ENCODE measurements at places on chromosomes 2 and 18. TPM values are rescaled to one million over a fixed set of nuclear protein-coding genes. Genes with fewer than 3 reads are reported as not detected.

The CELF4 gene
- not detected for total RNA-seq

The RAB6C gene
- total RNA-seq, result not detected

The FBLN7 gene
- total RNA-seq, result 0.43 TPM

The CHRNG gene
- not detected for total RNA-seq

The GPBAR1 gene
- not detected for total RNA-seq

The TANC1 gene
- 45.4 TPM for total RNA-seq

The FEV gene
- total RNA-seq, result not detected

The HMSD gene
- not detected for total RNA-seq

The ARL4C gene
- total RNA-seq, result 18.8 TPM

The TAF1B gene
- 58.5 TPM for total RNA-seq

The CXCR4 gene
- total RNA-seq, result 15.5 TPM

The STAT4 gene
- total RNA-seq, result 0.85 TPM

The EDAR gene
- not detected for total RNA-seq

The ZAP70 gene
- total RNA-seq, result 2.7 TPM

The GREB1 gene
- 5.9 TPM for total RNA-seq

The TRABD2A gene
- total RNA-seq, result 1.1 TPM

The APCDD1 gene
- 77.0 TPM for total RNA-seq

The NOSTRIN gene
- total RNA-seq, result 7.8 TPM

The QPCT gene
- 1.8 TPM for total RNA-seq
